ENCODE measurements at places on chromosomes 5 and 9. TPM values are rescaled to one million over a fixed set of nuclear protein-coding genes. Genes with fewer than 3 reads are reported as not detected.

Gene ANKDD1B
- total RNA-seq: 0.72 TPM

Gene MSH3
- total RNA-seq: 20.6 TPM

Gene ITK
- not detected for total RNA-seq

Gene KIAA1191
- total RNA-seq: 61.9 TPM

Gene BARX1
- 15.6 TPM for total RNA-seq

Gene TRPM6
- total RNA-seq: under 0.01 TPM

Gene IRX4
- not detected for total RNA-seq

Gene FCN2
- total RNA-seq: not detected

Gene TXNDC8
- total RNA-seq: not detected

Gene GAPT
- total RNA-seq: not detected

DNA sequence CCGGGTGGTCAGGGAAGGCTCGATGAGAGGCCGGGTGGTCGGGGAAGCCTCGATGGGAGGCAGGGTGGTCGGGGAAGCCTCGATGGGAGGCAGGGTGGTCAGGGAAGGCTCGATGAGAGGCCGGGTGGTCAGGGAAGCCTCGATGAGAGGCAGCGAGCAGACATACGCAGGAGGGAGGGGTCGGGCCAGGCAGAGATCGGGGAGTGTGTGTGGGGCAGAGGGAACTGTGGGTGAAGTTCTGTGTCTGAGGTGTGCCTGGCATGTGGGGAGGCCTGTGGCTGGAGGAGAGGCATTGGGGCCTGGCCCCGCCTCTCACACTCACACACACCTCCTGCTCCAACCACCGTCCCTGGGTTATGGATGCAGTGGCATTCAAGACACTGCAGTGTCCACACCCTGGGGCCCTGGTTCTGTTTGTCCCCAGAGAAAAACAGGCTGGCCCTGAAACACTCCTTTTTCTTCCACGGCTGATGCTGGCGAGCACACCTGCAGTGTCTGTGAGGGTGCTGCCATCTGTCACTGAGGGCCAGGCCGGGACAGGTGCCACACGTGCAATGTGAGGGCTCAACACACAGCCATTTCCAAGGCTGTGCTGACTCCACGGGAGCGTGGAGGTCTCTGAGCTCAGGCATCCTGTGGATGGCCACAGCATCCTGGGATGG lies 6.5 kb upstream of the PLEKHG4B start:
- peak; percentile 45 for DNase-seq

DNA sequence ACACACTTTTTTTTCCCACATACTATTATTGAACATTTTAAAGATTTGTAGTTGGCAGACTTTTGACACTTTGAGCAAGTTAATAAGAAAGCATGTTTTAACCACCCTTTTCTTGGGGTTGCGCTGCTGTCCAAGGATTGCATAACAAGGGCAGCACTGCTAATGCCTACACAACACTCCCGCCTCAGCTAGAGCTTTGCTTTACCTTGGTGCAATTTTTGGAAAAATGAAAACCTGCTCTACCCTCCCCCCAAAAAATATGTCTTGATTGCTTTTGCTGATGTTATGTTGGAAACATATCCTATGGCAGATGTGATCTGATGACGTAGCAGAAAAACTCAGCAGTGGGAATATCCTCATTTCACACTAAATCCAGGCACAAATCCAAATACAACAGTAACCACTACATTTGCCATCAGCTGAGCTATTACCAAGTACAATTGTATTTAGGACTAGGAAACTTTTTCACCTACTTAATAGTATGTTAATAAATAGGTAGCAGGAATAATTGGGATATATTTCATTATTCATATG lies 51.5 kb downstream of the UBE2R2 start:
- DNase-seq: peak; percentile 30

DNA sequence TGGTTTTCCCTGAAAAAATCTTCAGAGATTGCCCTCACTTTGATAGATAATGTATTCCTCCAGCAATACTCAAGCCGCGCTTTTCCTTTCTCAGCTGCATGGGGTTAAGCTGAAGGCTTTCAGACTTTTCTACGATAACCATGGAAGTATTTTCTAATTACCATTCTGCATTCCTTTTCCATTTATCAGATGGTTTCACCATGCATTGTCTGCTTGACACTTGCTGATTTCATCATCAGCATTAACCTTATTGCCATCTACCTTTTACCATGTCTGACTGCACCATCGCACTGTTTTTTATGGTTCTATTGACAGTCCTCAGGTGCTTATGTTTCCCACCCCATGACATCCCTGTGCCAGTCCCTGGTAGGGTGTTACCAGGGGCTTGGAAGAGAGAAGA lies 91.6 kb downstream of the DMAC1 start:
- DNase-seq: no peak

GRCh38 chr5:71924980-71925379 lies 182.3 kb upstream of the MAP1B start:
- no peak for DNase-seq

DNA sequence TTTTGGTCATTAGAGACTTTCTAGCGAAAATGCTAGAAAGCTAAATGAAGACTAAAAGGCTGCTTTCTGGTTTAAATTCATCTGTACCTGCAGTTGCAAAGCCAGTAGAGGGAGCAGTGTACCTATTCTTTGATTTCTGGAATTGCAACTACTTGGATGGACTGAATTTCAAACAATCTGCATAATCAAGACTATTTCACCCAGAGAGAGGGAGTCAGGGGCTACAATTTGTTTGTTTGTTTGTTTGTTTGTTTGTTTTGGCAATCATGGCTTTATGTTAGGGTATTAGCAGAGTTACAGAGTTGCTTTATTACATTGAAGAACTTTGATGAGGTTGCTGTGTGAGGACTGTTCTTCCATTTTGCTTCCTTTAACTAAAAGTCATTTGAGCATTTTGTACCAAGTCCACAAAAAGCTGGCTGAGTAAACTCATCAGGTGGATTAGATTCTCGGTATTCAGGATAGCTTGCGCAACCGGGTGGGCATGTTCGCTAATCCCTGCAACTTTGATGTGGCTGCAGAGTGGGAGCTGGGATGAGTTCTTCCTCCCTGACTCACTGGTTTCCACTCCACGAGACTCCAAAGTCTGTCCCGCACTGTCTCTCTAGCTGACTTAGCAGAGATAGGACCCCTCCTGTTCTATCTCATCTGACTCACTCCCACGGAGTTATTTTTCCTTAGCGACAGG lies 80.0 kb upstream of the TUT7 start:
- DNase-seq: peak; percentile 76

- no peak for DNase-seq
These were observed 1.3 kb downstream of the TXN start for GRCh38 chr9:110255034-110255462.

- DNase-seq: no peak
These were observed 47.9 kb upstream of the BASP1 start for GRCh38 chr5:17169507-17169906.

DNA sequence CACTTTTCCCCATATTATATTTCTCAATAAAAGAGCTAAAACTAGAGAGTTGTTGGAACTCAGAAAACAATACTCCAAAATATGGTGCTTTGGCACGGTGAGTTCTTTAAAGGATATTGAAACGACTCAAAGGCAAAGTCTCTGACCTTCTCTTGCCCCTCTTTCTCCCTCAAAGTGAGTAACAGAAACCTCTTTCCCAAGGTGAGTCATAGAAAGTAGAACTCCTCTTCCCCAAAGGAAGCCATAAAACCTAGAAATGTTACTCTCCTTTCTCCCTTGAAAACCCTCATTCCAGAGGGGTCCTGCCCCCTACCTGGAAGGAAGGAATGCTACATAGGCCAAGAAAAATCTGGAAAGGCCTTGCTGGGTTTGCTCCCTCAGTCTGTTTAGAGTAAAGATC lies 47.5 kb downstream of the RAPGEF6 start:
- DNase-seq: peak; percentile 44

DNA sequence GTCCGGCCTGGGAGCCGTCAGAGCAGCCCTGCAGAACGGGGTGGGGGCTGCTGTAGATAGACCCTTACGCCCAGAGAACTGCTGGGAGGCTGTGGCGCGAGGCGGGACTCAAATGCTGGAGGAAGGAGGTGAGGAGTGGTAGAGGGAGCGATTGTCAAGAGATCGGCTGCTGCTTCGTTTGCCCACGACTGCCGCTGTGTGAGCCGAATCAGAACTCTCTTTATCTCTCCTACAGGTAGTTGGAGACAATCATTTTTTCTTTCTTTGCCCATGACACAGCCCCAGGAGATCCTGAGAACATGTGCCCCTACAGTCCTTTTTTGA lies 456 bp downstream of the ZNF79 start:
- DNase-seq: no peak

GRCh38 chr5:11918463-11919045 lies 14.3 kb upstream of the CTNND2 start:
- DNase-seq: no peak

- peak; percentile 83 for DNase-seq
These were observed 7.2 kb upstream of the RPL26L1 start for GRCh38 chr5:172952034-172952511.

GRCh38 chr5:103232393-103232999 lies 26.1 kb upstream of the MACIR start:
- no peak for DNase-seq

- DNase-seq: no peak
These were observed 2.7 kb downstream of the ELOVL7 start for GRCh38 chr5:60841361-60841760.

GRCh38 chr9:123416176-123416575 lies 60.2 kb downstream of the CRB2 start:
- no peak for DNase-seq

GRCh38 chr5:73405691-73406090 lies 42.9 kb downstream of the FOXD1 start:
- no peak for DNase-seq

- peak; percentile 44 for DNase-seq
These were observed 42.6 kb downstream of the CSF1R start for GRCh38 chr5:150043657-150044328.

DNA sequence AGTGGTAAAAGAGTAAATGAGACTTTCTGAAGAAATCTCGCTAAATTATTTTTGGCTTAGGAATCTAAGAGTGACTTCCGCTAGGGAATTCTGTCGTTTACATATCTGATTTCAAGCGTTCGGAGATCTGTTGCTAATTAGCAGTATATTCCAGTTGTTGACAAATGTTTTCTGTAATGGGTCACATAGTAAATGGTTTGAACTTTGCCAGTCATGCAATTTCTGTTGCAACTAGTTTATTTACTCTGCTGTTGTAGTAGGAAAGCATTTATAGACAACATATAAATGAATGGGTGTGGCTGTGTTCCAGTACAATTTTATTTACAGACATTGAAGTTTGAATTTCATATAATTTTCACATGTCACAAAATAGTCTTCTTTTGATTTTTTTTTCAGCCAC lies 57.4 kb upstream of the JAK2 start:
- DNase-seq: no peak

- no peak for DNase-seq
These were observed 19.1 kb upstream of the SLC9A3 start for GRCh38 chr5:543351-543750.

- DNase-seq: no peak
These were observed 25.8 kb upstream of the SH3TC2 start for GRCh38 chr5:149088686-149089085.

DNA sequence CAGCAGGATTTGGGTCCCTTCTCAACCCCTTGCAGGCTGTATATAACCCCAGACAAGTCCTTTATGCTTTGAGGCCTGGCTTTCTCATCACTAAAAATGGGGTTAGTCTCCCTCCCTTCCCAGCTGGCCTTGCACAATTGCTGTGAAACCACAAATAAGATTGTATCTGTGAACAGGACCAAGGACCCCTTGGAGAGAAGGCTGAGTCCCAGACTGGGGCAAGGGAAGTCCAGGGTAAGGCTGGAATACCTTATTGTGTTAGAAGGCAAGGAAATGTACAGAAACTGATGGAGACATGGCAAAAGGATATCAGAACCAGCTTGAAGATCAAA lies 11.4 kb downstream of the MACROH2A1 start:
- no peak for DNase-seq

GRCh38 chr9:132026932-132027585 lies 52.6 kb downstream of the MED27 start:
- DNase-seq: peak; percentile 90

DNA sequence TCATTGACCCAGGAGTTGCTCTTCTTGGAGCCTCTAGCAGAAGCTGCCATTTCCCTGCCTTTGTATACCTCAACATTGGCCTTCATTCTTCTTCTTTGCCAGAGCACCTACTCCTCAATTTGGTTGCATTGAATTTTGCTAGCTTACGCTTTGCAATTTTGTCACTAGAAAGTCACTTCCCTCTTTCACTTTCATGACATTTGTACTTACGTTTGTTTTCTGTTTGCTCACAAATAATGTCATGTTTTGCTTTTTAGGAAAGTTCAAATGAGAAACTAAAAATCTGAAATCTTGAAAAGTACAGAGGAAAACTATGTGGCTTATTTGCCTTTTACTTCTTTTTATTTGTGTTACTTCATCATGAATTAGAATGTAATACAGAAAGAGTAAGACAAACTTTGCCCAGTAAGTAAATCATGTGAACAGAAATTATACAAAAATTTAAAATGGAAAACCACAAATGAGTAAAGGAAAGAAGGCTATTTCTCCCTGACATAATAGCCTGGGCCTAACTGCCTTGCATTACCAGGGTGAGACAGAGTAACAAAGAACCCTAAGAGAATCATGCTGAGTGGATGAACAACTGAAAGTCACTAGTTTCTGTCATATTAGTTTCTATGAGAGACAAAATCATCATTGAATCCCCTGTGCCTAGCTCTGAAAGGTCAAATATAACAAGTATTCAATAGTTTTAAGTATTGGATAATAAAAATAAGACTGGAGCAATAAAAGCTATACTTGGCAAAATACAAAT lies 7.4 kb upstream of the IFNA1 start:
- no peak for DNase-seq

DNA sequence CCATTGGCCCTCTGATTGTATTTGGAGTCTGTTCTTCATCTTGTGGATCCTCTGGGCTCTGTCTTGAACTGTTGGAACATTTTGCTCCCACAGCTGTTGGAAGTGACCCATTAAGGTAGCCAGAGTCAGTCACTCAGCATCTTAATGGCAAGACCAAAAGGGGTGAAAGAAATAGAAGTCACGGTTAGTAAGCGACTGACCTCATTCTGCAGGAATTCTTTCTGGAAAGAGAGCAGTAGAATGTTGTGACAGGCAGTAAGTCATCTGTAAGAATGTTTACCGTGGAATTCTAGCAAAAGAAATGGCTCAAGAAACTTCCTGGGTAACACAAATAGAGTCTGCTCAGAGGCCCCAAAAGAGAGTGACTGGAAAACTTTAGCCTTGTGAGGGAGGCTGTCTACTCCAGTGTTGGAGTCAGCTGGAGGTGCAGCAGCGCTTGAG lies 28.6 kb upstream of the TNC start:
- DNase-seq: peak; percentile 76

DNA sequence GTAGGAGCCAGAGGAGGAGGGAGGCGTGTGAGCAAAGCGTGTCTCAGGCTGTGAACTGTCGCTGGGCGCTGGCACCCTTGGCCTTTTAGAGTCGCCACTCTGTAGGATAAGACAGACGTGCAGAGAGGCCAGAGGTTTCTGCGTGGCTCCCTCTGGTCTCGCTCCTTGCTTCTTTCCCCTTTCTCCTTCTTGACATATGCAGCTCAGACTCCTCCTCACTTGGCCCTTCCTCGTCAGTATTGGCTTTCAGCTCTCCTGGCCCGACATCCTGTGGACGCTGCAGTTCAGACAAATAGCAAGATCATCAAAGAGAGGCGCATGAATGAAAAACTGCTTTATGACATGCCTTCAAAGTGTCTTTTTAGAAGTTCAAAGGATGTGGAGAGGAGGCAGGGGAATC lies 116.8 kb upstream of the SPRY4 start:
- DNase-seq: no peak

GRCh38 chr9:89096807-89097206 lies 81.8 kb downstream of the SHC3 start:
- no peak for DNase-seq

GRCh38 chr5:152364899-152365298 lies 40.2 kb downstream of the NMUR2 start:
- no peak for DNase-seq

- peak; percentile 58 for DNase-seq
These were observed 790.1 kb downstream of the TLE1 start for GRCh38 chr9:80899208-80899607.

GRCh38 chr5:132556763-132557477 lies at the start of gene RAD50:
TSS of gene RAD50 (plus strand) at chr5:132556977. CDS start at chr5:132557325, 348 bp downstream.
- peak; percentile 97 for DNase-seq

Measured in osteoblast (primary cell).